Tongue (tissue), 3 donors: ENCODE measurements at places on chromosomes 13 and 19.

- DNase-seq: peak; percentile 76
These were observed 594 bp downstream of the URI1 start for GRCh38 chr19:29942404-29943261.

GRCh38 chr19:43286096-43286495 is 16.8 kb upstream of the PSG9 start:
- DNase-seq: no peak

GRCh38 chr13:91178099-91178498 is 169.4 kb upstream of the MIR17HG start:
- DNase-seq: no peak

- no peak for DNase-seq
These were observed 336.1 kb downstream of the GPC6 start for GRCh38 chr13:93562676-93563075.

GRCh38 chr19:48844472-48844871 is 8.2 kb upstream of the HSD17B14 start:
- no peak for DNase-seq

DNA sequence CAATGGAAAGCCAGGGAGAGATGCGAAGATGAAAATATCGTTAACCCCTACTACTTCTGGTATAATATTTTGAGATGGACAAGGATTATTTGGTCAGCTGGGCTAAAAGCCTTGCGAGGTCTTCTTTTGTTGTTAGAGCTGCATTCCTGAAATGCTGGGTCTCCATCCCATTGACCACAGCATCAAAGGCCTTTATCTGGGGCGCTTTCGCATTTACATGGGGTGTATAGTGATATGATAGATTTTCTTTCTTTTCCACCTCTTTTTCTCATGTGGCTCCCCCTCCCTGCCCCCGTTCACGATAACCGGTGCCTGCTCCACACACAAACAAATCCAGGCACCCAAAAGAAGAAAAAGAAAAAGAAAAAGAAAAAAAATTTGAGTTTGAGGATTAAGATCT is 77.5 kb downstream of the ZNF536 start:
- DNase-seq: peak; percentile 15

GRCh38 chr13:42394361-42394708 is 122.4 kb downstream of the AKAP11 start:
- DNase-seq: no peak
